ENCODE measurements at places on chromosomes 16 and 17. TPM values are rescaled to one million over a fixed set of nuclear protein-coding genes. Genes with fewer than 3 reads are reported as not detected.

Gene EPX
- polyA plus RNA-seq = not detected

Gene TBX6
- polyA plus RNA-seq = 2.2 TPM

Gene KRT31
- not detected for polyA plus RNA-seq

Gene KDM6B
- polyA plus RNA-seq = 9.0 TPM

Gene TMEM92
- polyA plus RNA-seq = 22.6 TPM

Gene CDR2
- polyA plus RNA-seq = 7.5 TPM

Gene KRT39
- polyA plus RNA-seq = not detected

Gene ZNF830
- 20.9 TPM for polyA plus RNA-seq

Gene MYH2
- polyA plus RNA-seq = 0.35 TPM

Gene RHBDL1
- 4.7 TPM for polyA plus RNA-seq

Gene C16orf89
- polyA plus RNA-seq = 0.62 TPM

Gene KCTD2
- 22.4 TPM for polyA plus RNA-seq

Gene STX1B
- 8.0 TPM for polyA plus RNA-seq

Gene CLEC3A
- polyA plus RNA-seq = not detected

Gene NOB1
- 35.3 TPM for polyA plus RNA-seq

Gene DPEP2
- polyA plus RNA-seq = 0.82 TPM

Gene IQCK
- 13.2 TPM for polyA plus RNA-seq

Gene AGRP
- 0.71 TPM for polyA plus RNA-seq

Gene EEF2K
- 18.6 TPM for polyA plus RNA-seq

Gene RPA1
- polyA plus RNA-seq = 78.9 TPM

Gene SALL1
- polyA plus RNA-seq = 5.6 TPM

Gene DPEP1
- 0.64 TPM for polyA plus RNA-seq

Gene USP31
- polyA plus RNA-seq = 5.1 TPM

Gene AOC2
- 4.8 TPM for polyA plus RNA-seq

Gene MLLT6
- 10.5 TPM for polyA plus RNA-seq

Gene CDRT15L2
- not detected for polyA plus RNA-seq

Gene KRT33A
- polyA plus RNA-seq = not detected

Gene TMC7
- polyA plus RNA-seq = 4.6 TPM

Gene SPNS2
- polyA plus RNA-seq = 1.7 TPM

Data from cardiac muscle cell (in vitro differentiated cells and primary cell).